Progenitor cell of endocrine pancreas (in vitro differentiated cells): ENCODE measurements at places on chromosomes 12 and 14. TPM values are rescaled to one million over a fixed set of nuclear protein-coding genes. Genes with fewer than 3 reads are reported as not detected.

Gene HOXC12
- not detected in 2 replicates for total RNA-seq

GRCh38 chr12:54689034-54689372, 40.8 kb upstream of the DCD start:
- DNase-seq = no peak
- H3K27ac ChIP-seq = no peak overlapping the region
- peaks cover 20% of the 10 kb centered on the region for H3K27me3 ChIP-seq
- H3K4me3 ChIP-seq = no peak overlapping the region
- peaks cover 4% of the 10 kb centered on the region for H3K4me1 ChIP-seq

GRCh38 chr12:68279227-68280054, 26.0 kb upstream of the IL22 start:
- H3K4me1 ChIP-seq = peaks cover 1% of the 10 kb centered on the region
- no peak overlapping the region for H3K27ac ChIP-seq
- H3K36me3 ChIP-seq = no peaks in the 10 kb centered on the region
- no peak overlapping the region for H3K4me3 ChIP-seq
- DNase-seq = no peak

GRCh38 chr14:101758913-101759593, 2.5 kb upstream of the PPP2R5C start:
- no peak for DNase-seq
- H3K27me3 ChIP-seq = peaks cover 34% of the 10 kb centered on the region

DNA sequence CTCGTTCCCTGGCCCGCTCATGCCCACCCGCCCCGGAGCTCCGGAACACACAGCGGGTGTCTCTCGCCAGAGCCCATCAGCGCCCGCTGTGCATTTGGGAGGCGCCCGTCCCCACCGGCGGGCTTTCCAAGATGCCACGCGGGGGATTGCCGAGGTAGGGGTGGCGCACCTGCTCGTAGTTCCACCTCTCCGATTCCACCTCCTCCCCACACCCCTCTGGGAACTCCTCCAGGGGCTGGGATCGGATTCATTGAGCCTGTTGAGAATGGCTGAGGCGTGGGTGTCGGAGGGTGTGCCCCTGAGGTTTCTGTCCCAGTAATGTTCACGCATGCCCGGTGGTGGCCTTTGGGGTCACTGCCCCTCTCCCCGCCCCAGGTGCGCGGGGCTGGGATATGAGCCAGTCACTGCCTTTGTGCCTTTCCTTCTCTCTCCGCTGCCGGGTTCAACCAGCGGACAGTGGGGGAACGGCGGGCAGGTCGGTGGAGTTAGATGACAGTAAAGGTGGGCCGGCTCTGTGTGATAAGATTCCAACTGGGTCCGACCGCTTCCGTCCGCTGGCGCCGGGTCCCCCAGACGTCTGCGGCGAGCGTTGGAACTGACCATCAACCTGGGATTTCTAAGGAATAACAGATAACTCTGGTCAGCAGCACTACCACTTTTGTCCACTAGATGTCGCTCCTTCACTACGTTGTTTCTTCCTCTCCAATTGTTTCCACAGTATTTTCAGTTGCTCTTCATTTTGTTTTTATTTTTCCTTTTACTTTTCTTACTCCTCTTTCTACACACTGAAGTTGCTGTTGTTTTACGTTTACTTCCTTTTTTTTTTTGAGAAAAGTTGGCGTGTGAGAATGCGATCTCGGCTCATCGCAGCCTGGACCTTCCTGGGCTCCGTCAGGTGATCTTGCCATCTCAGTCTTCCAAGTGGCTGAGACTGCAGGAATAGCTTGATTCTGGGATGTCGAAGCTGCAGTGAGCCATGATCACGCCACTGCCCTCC, 178.1 kb upstream of the ALG10B start:
- no peaks in the 10 kb centered on the region for H3K27me3 ChIP-seq
- H3K4me1 ChIP-seq = no peaks in the 10 kb centered on the region
- no peak overlapping the region for H3K4me3 ChIP-seq

Gene XPOT
- 65.4 and 73.6 TPM in 2 replicates for total RNA-seq
